ENCODE measurements at places on chromosomes 2 and 18.

DNA sequence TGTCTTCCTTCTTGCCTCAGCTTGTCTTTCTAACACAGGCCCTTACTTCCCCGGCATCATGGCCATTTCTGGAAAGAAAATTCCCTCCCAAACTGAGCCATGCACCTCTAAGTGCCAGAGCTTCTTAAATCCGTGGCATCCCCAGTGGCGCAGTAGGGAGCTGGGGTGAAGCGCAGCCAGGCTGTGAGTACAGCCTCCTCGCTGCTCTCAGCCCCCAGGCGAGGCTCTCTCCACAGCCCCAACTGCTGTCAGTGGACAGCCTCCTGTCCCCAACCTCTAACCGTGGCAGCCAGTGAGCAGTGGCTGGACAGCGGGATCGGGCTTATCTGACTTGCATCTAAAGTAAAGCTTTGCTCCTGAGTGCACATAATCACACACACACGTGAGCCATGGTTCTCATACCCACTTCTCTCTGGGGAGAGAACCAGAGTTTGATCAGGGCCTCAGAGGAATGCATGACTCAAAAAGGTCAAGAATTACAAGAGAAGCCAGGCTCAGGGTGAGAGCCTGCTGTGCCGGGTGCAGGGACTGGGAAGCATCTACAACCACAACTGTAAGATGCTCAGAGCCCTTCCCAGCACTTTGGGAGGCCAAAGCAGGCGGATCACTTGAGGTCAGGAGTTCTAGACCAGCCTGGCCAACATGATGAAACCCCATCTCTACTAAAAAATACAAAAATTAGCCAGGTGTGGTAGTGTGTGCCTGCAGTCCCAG is 50.7 kb downstream of the SFXN5 start:
- no peak for DNase-seq

DNA sequence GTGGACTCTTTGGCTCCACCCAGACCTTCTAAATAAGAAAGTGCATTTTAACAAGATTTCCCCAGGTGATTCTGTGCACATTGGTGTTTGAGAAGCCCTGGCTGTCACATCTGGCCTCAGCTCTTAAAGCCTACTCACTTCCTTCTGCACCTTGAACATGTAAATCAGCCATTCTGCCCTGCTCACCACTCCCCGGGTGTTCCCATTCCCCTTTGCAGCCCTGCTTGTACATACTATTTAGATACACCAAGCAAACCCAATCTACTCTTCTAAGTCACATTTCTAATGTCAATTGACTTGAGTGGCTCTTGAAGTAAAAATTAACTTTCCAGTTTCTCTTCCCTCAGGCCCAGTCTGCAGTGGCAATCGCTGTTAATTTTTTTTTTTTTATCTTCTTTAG is 13.1 kb upstream of the SCN1A start:
- no peak for DNase-seq

DNA sequence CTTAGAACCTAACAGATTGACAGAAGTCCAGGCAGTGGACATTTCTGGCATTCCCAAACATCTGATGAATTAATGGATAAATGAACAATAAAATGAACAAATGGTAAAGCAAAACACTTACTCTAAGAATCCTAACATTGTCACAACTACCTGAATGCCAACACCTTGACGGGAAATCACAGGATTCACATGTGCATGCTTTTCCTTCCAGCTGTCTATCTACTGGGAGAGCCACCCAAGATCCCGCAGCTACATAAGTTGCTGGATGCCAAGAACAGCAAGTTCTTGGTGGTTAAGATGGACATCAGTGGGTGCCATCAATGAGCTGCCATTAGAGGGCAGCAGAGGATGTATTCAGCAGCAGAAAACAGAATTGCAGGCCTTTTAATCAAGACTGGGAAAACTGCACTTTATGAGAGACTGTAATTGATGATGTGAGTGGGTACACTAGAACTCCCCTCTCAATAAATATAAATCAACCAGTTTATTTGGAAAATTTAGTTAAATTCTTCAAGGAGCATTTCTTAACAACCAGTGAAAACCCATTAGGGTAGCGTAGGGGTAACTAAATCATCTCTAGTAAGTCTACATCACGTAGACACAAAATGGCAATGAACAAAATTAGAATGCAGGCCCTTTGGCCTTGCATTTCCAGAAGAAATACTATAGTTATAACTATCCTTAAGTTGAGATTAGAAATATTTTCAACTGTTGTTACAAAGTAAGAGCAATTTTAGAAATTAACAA is 45.6 kb downstream of the SESTD1 start:
- DNase-seq: no peak

DNA sequence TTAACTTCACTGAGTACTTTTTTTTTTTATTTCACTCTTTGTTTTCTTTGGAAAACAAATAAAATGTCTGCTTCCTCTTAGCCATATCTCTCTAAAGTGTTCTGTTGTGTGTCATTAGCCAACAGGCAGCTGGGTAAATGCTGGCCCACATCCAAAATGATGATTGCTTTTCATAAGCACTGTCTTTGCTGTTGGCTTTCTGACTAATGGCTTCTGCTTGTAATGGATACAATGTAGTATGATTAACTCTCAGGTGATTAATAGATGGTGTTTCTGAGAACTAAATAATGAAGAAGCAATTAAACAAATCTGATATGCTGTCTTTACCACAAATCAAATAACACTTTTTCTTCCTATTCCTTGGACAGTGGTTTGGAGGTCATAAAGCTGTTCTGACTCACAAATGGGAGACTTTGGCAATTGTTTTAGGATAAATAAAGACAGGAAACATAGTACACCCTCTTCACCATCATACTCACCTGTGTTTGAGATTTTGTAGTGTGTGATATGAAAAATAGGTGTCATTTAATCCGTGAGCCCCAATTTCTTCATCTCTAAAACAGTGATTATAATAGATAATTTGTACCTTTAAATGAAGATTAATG is 888.4 kb downstream of the TSN start:
- DNase-seq: no peak

DNA sequence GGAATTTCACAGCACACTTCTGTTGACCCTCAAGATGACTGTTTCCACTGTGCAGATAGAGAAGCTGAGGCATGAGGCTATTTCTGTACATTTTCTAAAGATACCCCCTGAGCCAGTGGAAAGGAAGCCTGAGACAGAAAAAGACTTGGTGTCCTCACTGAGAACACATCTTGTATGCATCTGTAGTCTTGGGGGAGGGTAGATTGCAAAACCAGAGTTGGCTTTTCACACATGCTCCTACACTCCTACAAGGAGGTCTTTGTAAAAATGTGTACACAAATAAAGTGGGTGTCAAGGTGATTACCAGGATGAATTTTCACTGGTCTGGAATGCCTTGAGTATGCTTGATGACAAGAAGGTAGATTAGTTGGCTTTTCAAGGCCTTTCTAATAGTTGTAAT is 98.0 kb downstream of the KCTD18 start:
- DNase-seq: no peak

DNA sequence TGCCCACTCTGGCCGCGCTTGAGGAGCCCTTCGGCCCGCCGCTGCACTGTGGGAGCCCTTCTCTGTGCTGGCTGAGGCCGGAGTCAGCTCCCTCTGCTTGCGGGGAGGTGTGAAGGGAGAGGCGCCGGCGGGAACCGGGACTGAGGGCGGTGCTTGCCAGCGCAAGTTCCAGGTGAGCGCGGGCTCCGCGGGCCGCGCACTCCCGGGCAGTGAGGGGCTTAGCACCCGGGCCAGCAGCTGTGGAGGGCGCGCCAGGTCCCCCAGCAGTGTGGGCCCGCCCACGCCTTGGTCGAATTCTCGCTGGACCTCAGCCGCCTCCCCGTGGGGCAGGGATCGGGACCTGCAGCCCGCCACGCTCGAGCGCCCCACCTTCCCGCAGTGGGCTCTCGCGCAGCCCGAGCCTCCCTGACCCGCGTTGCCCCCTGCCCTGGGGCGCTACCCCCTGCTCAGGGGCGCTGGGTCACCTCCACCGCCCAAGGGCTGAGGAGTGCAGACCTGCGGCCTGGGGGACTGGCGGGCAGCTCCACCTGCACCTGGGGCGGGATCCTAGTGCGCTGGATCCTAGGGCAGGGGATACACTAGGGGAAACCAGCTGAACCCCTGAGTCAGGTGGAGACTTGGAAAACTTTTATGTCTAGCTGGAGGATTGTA is 97.3 kb downstream of the CD8B2 start:
- DNase-seq: no peak

GRCh38 chr2:176291809-176292283 is 22.6 kb downstream of the MTX2 start:
- DNase-seq: no peak

DNA sequence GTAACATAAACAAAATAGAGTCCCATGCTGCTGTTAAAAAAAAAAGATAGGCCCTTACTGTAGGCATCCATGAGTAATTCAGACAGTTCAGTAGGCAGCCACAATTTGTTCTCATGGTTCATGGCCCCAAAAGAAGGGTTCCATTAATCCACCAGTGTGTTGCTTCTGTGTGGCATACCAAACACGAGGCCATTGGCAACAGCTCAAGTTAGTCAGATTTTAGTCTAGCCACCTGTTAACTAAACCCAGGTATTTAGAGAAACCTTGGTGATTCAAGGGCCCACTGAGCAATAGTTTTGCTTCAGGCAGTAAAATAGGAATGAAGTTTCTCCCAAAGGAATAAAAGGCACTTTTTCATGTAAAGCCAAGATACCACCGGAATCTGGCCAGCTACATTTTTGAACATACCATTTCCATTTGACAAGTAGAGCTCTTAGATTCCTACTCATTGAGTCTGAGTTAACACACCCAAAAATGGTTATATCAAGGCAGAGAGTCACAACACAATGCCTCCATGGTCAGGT is 80.1 kb upstream of the SRD5A2 start:
- no peak for DNase-seq

- no peak for DNase-seq
Observed at GRCh38 chr2:233371641-233372040, 17.3 kb downstream of the DGKD start.

DNA sequence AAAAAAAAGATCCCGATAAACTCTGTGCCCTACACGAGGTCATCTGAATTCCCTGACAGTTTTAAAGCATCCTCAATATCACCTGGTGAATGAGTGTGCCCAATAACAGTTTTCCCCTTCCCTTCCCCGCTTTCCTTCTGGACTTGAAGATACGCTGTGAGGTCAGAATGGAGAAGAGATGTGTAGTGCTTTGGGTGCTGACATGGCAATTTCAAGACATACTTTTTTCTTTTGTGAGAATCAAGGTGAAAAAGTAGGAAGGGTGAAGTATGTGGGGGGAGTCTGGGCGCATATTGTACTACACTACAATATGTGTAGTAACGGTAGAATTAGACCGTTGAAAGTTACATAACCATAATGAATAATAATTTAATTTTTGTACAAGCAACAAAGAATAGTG is 21.7 kb downstream of the DNAJC27 start:
- DNase-seq: no peak

- DNase-seq: no peak
Observed at GRCh38 chr2:95376311-95377215, 25.9 kb upstream of the FAHD2A start.

GRCh38 chr18:80232710-80233109 is 14.6 kb downstream of the PARD6G start:
- no peak for DNase-seq

DNA sequence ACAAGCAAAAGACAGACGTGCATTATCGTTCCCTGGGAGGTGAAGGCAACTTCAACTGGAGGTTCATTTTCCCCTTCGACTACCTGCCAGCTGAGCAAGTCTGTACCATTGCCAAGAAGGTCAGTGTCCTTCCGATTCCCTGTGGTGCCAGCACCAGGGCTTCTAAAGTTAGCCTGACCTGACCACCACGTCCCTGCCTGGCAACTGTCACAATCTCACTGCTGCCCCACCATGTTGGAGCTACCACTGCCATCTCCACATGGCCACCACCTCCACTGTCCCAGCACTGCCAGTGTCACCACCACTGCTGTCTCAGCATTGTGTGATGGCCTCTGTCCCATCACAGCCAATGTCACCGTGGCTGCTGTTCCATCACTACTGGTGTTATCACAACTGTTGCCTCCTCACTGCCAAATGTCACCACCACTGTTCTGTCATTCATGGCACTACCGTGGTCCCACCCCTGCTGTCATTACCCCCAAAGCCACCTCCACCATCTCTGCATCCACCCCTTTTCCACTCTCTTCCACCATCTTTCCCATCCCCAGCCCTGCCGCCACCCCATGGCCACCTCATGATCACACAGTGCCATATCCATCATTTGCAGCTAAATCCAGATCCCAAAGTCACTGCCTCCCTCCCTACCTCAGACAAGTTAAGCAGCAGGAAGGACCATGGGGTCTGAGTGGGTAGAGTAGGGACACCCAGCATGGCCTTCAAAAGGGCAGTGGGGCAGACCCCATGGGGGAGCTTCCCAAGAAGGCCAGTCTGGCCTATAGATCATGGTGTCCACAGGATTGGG is 216.5 kb downstream of the DYSF start:
- no peak for DNase-seq

GRCh38 chr2:217396165-217396564 is 536.3 kb upstream of the TNP1 start:
- no peak for DNase-seq

DNA sequence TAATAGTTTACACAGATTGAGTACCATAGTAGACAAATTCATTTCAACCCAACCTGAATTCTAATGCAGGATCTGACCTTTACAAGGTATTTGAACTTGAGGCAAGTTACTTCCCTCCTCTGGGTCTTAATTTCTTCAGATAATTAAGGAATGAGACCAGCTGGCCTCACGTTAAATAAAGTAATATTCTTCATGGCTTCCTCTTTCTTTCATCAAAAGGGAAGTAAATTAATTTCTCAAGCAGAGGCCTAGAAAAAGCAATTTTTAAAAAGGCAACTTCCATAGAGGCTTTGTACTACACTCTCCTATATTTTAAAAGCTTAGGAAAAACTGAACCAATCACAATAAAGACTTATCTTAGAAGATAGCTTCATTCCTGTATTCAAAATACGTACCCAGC is 109.2 kb downstream of the EXOC6B start:
- no peak for DNase-seq

GRCh38 chr2:136024185-136024584 is 38.8 kb upstream of the DARS1 start:
- DNase-seq: no peak

DNA sequence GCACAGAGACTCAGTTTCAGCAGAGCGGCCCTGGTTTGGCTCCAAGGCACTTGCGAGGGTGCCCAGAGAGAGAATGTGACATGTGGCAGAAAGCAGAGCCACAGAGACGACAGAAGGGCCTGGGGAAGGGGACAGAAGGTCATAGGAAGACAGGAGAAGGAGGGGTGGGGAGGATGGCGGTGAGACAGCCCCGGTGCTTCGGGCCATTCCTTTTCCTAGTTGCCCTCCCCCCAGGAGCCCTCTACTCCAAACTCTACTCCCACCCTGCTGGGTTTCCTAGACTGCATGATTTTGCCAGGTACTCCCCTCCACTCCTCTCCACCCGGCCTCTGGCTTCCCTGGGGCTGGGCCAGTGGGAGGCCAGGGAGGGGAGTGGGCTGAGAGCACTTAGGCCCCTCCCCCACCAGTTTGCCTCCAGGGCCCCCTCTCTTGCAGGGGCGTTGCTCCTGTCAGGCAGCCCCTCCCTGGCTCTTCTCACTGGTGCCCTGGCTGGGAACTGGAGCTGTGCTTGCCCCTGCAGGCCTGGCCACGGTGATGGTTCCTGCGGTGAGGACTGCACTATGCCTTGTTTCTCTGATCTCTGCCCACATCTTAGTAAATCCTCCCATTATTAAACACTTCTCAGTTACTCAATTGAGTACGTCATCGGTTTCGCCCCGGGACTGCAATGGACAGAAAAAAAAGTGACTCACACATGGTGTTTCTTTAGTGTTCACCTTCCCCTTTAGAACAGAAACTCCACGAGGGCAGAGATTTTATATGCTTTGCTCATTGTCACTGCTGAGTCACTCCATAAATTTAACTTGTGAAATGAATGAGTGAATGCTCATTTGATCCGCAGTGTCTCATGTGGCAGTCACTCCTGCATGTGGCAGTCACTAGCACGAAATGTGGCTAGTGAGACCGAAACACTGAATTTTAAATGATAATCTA is 58.7 kb upstream of the SP3 start:
- DNase-seq: no peak
